ENCODE measurements at places on chromosomes 4 and X.

DNA sequence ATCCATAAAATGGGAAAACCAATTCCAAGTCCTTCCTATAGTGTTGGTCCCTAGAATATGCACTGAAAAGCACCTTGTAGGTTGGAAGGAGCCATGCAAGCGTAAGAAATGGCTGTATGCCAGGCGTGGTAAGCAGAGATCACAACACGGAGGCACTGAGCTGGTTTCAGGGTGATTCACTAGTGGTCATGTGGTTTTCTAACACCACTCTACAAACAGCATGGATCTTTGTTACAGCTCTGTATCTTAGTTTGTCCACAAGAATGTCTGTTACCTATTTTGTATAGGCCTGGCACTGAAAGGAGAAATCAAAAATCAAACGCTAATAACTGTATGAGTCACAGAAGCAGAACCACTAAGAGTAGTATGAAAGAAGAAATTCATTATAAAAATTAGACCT is 71.9 kb downstream of the MAGEB17 start:
- peak; percentile 94 for DNase-seq

DNA sequence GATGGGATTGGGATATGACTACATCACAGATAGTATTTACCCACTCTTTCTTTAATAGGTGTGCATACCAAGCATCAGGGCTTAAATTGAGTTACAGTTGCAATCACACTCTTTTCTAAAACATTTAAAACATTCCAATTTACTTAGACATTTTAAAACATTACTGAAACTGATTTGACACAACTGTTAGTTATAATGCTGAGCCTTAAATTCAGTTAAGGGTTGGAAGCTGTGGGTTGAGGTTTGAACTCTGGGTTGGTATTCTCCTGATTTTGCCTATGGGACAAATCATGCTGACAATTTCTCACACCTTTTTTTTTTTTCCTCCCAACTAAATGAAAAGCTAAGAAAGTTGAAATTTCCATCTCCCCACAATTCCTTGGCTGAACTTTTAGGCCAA is 16.3 kb downstream of the SLIT2 start:
- DNase-seq, result no peak

GRCh38 chr4:114677346-114677979 is 78.9 kb downstream of the UGT8 start:
- no peak for DNase-seq

- DNase-seq, result no peak
These were observed 5.5 kb downstream of the ELMOD2 start for GRCh38 chr4:140529434-140529833.

- no peak for DNase-seq
These were observed 255.2 kb downstream of the THOC2 start for GRCh38 chrX:123477673-123478072.

DNA sequence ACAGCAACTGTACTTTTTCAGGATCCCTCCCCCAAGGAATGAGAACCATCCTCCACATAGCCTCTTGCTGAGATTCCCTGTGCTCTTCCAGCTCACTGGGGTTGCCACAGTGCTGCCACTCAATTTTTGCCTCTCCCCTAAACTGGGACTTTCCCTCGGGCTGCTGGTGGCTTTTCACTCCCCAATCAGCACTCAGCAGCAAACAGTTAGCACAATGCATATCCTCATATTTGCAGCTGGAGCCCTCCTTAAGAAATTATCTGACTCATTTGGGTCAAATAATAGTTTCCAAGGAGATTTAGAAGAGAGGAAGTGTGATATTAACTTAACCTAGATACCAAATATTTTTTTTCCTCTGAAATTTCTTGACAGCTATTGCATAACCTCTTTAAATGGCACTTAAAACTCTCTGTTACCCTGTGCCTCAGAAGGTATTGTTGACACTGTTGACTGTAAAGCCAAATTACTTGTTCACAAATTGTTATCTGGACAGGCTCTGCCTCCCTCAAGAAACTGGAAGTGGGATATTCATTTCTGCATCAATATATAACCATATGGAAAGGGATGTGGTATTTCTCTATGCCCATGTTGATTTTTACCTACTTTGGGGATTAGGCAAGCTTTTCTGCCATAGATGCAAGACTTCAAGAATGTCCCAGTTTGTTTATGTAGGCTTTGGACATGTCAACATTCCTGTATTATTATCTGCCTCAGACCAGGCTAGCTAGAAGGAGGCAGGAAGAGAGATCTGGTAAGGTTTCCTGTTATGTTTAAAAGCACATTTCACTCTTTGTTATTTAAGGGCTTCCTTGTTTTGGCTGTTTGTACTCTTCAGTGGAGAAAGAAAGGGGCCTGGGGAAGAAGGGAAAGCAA is 58.0 kb downstream of the SEPTIN11 start:
- DNase-seq, result peak; percentile 76

GRCh38 chr4:87283151-87283550 is 39.5 kb downstream of the HSD17B13 start:
- DNase-seq, result no peak

- DNase-seq, result peak; percentile 93
These were observed 14.3 kb upstream of the TDO2 start for GRCh38 chr4:155889031-155889793.

GRCh38 chrX:115364670-115365069 is 75.2 kb downstream of the LUZP4 start:
- peak; percentile 32 for DNase-seq

GRCh38 chrX:57951666-57952319 is 41.5 kb upstream of the ZXDA start:
- no peak for DNase-seq

DNA sequence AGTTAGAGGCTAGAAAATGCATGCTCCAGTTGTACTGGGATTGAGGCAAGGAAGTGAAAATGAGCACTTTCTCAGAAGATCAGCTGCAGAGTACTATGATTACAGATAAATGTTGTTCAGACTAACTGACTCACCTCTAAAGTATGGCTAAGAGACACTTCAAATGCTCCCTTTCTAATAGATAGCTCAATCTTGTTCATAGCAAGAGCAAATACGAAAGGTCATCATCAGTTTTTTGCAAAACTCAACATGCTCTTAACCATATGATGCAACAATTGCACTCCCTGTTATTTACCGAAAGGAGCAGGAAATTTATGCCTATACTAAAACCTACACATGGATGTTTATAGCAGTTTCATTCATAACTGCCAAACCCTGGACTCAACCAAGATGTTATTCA is 838.4 kb upstream of the INTU start:
- peak; percentile 63 for DNase-seq

GRCh38 chr4:26420438-26420837 is 69.8 kb downstream of the CCKAR start:
- peak; percentile 50 for DNase-seq

GRCh38 chr4:6327220-6327917 is 57.7 kb downstream of the WFS1 start:
- no peak for DNase-seq

DNA sequence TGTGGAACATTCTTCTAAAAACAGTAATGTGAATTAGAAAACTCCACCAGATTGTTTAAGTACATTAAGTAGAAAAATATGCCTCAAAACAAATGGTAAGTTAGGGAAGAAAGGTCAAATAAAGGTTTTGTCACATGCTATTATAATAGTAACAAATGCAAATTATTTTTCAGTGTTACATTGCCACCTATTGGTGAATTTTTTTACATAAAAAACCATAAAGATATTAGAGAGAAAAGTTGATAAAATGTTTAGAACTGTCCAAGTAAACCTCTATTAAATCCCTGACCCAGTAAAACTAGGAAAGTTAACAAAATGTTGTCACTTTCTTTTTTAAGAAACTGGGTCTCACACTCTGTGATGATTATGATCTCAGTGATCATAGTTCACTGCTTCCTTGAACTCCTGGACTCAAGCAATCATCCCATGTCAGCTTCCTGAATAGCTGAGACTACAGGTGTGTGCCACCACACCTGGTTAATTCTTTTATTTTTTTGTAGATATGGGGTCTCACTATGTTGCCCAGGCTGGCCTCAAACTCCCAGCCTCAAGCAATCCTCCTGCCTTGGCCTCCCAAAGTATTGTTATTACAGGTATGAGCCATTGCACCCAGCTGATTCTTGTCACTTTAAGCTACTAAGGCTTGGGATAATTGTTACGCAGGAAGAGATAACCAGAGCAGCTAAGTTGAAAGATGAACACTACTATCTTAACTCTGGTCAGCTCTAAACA is 157.6 kb downstream of the ATRX start:
- no peak for DNase-seq

- DNase-seq, result peak; percentile 12
These were observed 67.2 kb downstream of the TBC1D9 start for GRCh38 chr4:140688711-140689598.

DNA sequence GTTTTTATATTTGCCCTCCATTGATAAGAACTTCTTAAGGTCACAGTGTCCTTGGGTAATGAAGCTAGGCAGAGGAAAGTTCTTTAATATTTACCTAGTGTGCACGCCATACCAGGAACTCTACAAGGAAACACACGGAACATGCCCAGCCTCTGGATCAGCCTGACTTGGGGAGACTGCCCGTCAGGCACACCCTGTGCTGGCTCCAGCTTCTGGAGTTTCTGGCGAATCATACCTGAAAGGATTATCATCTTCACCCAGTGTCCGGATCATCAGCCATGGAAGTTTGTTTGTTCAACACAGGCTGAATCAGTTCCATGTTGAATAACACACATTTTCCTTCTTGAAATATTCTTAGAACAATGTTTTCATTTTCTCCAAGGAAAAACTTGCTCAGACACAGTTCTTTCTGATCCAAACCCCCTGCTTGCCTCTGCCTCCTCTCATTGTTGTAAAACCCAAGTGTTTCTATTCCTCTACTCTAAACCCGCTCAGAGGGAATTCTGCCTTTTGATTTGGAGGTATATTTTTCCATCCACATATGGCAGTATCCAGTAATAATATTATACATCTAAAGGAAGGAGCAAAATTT is 176.7 kb downstream of the SHROOM3 start:
- peak; percentile 53 for DNase-seq

GRCh38 chr4:53349091-53349491 is 16.8 kb downstream of the SCFD2 start:
- DNase-seq, result no peak

- DNase-seq, result peak; percentile 51
These were observed 1.8 kb downstream of the FLNA start for GRCh38 chrX:154372612-154373022.

DNA sequence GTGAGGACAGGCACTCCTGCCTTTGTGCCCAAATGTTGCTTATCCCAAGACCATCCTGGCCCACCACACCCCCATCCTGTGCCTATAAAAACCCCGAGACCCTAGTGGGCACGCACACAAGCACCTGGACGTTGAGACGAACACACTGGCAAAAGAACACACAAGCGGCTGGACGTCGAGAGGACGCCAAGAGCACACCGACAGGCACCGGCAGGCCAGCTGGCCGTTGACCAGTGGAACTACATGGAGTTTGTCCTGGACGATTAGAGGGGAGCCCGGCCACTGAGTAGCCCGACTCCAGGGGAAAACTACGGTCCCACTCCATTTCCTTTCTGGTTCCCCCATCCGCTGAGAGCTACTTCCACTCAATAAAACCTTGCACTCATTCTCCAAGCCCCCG is 301.7 kb downstream of the PCDH10 start:
- DNase-seq, result no peak

- no peak for DNase-seq
These were observed 69.4 kb upstream of the CLCN4 start for GRCh38 chrX:10087391-10087790.

GRCh38 chrX:132751063-132751690 is 207.3 kb downstream of the HS6ST2 start:
- DNase-seq, result no peak

DNA sequence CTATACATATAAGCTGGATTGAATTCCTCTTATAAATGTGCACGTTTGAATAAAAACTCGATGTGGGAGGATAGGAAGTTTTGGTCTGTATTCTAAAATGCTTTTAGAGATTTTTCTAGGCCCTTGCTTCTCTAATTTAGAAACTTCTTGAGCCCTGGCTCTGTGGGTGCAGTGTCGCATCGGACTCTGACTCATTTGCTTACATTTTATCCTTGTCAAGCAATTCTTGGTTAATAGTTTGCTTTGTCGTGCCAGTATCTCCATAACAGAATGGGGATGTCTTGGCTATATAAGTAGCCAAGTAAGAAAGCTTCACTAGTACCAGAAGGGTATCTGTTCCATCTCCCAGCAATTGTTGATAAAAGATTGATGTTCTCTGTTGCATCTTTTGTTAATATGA is 10.7 kb downstream of the SGMS2 start:
- DNase-seq, result no peak

DNA sequence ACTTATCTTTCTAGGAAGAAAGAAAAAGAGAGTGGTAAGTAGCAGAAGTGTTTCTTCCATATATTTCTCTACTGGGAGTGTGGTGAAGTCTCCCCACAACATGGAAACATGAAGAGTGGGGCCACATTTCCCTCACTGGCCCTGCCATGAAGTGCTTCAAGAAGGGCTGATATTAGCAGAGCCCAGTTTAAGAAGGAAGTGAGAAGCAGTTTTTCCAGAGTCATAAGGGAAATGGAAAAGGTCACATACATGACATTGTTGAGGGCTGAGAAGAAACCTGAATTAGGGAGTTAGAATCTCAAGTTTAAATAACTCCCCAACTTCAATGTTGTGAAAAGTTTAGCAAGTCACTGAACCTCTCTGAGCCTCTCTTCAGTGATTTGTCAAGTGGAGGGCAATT is 171.9 kb upstream of the RBPJ start:
- no peak for DNase-seq

DNA sequence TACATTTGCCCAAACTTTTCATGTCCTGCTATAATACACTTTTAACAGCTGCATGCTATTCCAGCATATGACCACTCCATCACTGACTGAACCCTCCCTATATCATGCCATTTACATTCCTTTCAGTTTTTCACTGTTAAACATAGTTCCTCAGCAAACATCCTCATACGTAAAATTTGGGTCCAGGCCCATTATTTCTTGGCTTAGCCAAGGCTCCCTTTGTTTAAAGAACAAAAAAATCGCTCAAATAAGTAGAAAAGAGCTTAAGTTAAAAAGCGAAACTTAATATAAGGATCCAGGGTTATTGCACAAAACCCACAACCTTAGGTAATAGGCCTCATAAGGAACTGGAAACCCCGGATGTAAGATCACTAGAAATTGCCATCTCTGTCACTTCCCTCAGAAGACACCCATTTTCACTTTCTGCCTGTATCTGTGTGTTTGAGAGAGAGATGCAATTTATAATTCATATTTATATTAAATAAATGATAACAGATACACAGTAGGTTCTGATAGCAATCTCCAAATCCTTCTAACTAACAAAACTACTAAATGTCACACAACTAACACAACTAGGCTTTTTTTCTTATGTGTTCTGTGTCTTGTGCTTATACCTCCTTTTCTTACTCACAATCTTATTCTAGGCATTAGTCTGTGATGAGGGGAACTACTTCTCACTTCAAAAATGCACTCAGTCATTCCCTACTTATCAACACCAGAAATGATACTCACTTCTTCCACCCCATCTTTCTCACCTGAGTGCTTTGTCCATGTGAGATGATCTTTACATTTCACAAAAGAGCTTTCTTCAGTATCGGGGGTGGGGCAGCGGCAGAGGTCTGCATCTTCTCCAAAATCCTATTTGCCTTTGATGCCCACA is 59.9 kb upstream of the FAM241A start:
- DNase-seq, result no peak

GRCh38 chrX:129825746-129826505 is 17.8 kb downstream of the ZDHHC9 start:
- DNase-seq, result no peak

GRCh38 chr4:163895378-163896005 is 401.0 kb downstream of the TMA16 start:
- no peak for DNase-seq

GRCh38 chrX:110156167-110156754 is 153.3 kb downstream of the TMEM164 start:
- no peak for DNase-seq

All from astrocyte (in vitro differentiated cells and primary cell).